ENCODE measurements at places on chromosomes 6 and 20.

- DNase-seq: no peak
Observed at GRCh38 chr20:32541323-32542258, 43.5 kb downstream of the NOL4L start.

GRCh38 chr6:74967821-74968220 is 238.0 kb downstream of the COL12A1 start:
- DNase-seq: no peak

DNA sequence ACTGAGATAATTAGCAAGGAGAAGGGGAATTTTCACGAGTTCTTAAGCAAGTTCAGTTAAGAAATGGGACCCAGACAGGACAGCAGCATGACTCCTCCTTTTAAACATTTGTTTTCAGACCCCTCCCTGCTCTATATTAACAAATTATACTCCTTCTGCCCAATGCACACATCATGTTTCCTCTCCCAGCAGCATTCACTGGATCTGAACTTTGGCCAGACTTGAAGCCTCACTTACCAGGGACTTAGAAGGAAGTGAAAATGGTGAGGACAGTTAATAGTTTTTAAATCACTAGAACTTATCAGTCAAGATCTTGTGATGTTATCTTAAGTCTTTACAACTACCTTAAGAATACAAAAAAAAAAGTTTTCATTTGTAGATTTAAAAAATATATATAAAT is 1174.7 kb upstream of the MAP3K7 start:
- DNase-seq: no peak

- DNase-seq: no peak
Observed at GRCh38 chr6:14728396-14729024, 517.4 kb upstream of the JARID2 start.

DNA sequence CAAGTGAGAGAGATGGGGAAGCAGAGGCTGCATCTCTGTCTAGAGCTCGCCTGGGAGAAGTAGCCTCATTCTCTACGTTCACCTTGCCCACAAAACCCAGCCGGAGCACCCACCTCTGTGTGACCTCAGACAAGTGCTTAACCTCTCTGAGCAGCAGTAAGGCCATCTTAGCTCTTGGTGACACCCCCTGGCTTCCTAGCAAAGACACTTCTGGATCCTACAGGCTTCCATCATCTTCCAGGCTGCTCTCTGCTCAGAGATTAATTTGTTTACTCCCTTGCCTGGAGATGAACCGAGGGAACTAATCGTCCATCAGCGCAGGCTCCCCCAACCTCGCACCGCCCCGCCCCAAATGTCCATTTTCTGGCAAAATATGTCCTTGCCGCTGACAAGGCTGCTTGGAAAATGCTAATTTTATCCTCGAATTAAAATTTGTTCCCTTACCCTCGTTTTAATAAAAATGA is 24.0 kb upstream of the CTNNBL1 start:
- no peak for DNase-seq

GRCh38 chr6:37463110-37463509 is 30.1 kb downstream of the CMTR1 start:
- no peak for DNase-seq

GRCh38 chr6:28673787-28674671 is 148.3 kb downstream of the GPX5 start:
- DNase-seq: no peak

- DNase-seq: no peak
Observed at GRCh38 chr20:10793766-10794165, 120.0 kb upstream of the JAG1 start.

DNA sequence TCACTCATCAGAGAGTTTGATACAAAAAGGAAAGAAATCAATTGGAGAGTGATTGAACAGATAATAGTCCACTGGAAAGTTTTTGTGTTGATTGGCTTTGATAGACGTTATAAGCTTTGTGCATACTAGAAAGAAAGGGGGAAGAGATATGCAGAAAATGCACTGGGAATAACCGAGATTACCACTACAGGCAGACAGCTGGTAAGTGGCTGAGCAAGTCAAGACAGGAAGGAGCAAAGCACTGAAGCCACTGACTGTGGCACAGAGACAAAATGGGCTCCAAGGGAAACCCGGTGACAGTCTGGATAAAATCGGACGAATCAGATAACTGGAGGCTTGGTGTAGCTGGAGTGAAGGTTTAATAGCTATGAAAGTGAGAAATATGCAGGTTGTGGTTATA is 209.0 kb downstream of the SIM1 start:
- DNase-seq: no peak

GRCh38 chr20:25033265-25033923 is 24.5 kb downstream of the ACSS1 start:
- DNase-seq: no peak

DNA sequence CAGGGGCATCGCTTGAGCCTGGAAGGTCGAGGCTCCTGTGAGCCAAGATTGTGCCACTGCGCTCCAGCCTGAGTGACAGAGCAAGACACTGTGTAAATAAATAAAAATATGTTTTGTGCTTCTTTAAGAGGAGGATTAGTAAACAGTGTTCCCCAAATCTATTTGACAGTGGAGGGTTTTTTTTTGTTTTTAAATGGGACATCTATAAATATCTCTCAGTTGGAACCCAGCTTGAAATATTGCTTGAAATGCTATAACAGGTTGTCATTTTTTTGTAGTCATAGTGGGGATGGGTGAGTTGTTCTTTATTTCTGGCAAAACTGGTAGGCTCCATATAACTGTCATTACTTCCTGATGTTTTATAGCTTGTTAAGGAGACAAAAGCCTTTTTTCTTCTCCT is 54.3 kb downstream of the CARMIL1 start:
- DNase-seq: no peak

DNA sequence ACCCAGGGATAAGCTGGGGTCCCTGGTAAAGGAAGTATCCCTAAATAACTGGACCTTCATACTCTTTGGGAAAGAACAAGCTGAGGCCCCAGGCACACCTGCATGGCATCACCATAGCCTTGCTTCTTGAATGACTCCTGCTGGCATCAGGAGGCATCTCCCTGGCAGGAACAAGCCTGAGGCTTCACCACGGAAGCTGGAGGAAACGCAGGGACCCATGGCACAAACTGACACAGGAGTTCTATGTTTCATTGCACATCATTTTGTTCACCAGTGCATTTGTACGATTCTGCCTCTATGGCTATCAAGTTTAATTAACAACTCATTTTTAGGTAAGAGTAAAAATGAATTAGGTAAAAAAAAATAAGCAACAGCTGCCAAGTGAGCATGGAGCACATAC is 619 bp upstream of the PDE7B start:
- DNase-seq: no peak

DNA sequence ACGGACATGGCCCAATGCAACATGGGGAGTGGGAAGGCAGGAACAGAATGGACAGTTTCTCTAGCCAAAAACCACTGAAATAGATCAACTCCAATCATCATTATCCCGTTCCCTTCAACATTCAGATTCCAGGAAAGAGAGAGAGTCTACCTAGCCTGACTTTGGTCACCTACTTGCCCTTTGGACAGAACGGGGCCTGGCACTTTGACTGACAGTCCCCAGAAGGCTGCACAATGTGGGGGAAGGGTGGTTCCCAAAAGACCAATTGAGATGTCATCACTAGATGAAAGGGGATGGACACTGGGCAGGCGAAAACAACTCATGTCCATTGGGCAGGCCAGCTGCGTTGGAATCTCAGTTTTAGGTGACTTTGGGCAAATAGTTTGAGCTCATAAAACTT is 15.0 kb upstream of the KIF16B start:
- DNase-seq: no peak

GRCh38 chr6:90226257-90226656 is 70.4 kb downstream of the BACH2 start:
- DNase-seq: no peak

DNA sequence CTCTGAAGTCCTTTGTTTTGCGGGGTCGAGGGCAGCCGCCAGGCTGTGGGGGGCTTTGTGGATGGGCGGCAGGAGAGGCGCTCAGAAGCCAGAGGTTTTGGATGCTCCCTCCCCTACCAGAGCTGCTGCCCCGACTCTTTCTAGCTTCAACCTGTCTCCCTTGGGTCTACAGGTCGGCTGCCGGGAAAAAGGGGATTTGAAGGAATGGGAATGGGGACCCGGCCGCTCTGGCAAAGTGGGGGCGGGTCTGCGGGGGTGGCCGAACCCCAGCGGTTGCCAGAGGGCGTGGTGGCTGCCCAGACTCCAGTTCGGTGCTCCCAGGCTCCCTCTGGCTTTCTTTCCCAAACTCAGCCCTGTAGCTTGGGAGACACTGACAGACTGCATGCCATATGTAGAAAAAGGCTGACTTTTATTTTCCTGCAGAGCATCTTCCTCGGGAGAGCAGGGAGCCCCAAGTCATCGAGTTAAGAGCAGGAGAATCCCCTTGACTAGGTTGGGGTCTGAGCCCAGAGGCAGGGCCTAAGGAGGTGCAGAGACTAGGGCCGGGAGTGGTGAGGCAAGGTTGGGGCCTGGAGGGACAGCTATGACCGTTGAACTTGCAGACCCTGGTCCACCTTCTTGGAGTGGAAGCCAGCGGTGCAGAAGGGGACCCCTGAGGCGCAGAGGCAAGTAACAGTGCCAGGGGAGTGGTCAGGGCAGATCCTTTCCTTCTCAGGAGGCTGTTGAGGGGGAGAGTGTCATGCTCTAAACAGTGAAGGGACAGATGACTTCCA is 1.4 kb upstream of the PPP1R18 start:
- DNase-seq: no peak

- no peak for DNase-seq
Observed at GRCh38 chr6:26220145-26220970, 133.1 kb downstream of the HFE start.

GRCh38 chr6:54463354-54464024 is 155.2 kb downstream of the TINAG start:
- DNase-seq: no peak

DNA sequence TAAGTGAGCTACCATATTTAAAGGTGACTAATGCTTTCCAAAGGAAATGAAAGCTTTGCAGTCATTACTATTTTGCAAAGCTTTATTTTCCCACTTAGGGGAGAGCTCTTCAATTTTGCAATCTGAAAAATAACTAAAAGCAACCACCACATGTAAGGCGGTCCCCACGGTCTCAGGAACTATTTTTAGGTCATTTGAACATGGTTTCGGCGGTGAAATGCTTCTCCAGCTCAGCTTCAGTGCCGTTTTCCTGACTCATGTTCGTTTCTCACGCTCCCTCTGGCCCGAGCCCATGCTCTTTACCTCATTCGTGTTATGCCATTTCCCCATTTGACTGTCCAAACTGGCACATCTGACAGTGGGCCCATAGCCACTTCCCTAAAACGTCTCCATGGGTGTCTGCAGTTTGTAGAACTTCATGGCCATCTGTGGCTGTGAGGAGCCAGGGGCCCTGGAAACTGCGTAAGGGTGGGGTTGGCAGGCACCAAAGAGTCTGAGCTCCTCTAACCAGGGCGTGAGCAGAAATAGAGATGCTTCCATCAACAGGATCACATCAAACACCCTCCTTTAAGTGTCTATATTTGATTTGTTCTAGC is 46.5 kb downstream of the ADTRP start:
- no peak for DNase-seq

GRCh38 chr20:47262365-47263013 is 94.0 kb downstream of the ZMYND8 start:
- DNase-seq: no peak

DNA sequence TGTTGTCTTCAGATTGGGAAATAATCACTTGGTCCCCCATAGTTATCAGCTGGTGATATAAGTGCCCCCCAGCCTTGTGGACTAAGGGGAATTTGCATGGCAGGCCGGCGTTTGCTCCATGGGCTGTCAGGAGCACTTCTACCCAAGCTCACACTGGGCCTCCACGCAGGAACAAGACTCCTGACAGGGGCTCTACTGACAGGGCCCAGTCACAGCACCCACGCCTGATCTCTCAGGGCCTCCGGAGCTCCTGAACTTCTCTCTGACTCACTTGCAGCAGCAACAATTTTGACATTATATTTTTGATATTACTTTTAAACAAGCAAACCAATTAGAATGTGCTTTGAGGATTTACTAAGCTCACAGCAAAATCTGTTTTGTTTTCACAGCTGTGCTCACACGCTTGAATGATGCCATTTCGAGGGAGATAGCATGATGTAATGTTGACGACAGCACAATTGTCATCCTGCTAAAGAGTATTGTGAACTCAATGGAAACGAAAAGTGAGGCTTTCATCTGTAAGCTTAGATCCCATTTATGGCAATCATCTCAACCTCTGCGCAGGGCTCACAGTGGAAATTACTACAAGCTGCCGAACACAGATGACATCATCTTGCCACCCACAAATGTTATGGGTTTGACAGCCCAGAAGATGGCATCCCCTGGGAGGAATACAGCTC is 28.7 kb upstream of the TXNDC5 start:
- no peak for DNase-seq

GRCh38 chr20:42350521-42350920 is 732.3 kb upstream of the CHD6 start:
- no peak for DNase-seq

GRCh38 chr6:41688256-41688965 is 47.0 kb downstream of the TFEB start:
- no peak for DNase-seq

GRCh38 chr6:89260832-89261231 is 43.7 kb upstream of the GABRR1 start:
- DNase-seq: no peak

- DNase-seq: no peak
Observed at GRCh38 chr6:100686216-100686615, 194.9 kb downstream of the ASCC3 start.

DNA sequence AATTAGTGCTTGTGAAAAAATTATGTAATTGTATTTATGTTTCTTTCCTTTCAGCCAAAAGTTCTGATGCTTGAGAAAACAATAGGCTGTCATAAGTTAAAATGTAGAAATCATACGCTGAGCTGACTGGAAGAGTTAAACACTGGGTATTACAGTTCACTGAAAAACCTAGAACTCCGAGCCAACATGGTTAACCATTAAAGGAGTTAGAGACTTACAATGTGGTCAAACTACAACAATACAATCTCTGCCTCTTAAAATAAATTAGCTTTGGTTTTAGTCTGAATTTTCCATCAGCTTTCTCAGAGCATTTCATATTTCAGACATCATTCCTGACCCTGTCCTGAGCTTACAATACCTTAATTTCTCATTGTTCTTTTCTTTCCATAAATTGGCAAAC is 91.0 kb downstream of the COL12A1 start:
- no peak for DNase-seq

DNA sequence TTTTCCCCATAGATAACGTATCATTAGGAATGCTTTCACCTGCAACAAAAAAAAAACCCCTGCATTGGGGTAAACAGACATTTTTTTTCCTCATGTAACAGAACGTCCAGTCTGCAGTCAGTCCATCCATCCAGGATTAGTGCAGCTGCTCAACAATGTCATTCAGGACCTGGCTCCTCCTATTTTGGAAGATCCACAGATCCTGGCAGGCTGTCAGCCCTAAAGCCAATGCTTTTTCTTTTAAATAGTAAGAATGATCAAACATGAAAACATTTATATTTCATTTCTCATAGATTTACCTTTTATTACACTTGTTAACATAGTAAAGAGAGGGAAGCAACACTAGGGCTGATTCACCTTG is 116.5 kb upstream of the CCDC28A start:
- no peak for DNase-seq

All from stimulated activated CD4-positive, alpha-beta T cell treated with anti-CD3 and anti-CD28 coated beads, Interleukin-15, amount 100 ng/mL, for 1 hour (primary cell).